ENCODE measurements at places on chromosomes 3 and 15.

- no peak for DNase-seq
Measured at GRCh38 chr3:52831500-52832301, 1.2 kb upstream of the ITIH4 start.

DNA sequence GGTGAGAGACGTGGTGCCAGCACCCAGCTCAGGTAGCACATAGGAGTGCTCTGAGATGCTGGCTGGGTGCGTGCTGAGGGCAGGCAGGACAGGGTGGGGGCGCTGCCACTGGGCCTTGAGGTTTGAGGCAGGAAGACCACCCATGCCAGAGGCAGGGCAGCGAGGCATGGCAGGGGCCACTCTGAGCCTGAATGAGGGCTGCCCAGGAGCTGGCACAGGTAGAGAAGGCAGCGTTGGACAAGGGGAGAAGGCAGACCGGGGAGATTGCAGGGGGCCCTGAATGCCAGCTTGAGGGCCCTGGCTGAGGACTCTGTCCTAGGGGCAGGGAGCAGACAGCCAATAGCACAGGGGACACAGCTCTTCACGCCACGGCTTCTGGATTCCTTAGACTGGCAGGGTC lies 50.2 kb downstream of the ADAMTS7 start:
- DNase-seq: no peak

GRCh38 chr15:82106679-82107078 lies 60.9 kb upstream of the MEX3B start:
- DNase-seq: no peak

- DNase-seq: no peak
Measured at GRCh38 chr15:88019656-88020055, 236.9 kb downstream of the NTRK3 start.

DNA sequence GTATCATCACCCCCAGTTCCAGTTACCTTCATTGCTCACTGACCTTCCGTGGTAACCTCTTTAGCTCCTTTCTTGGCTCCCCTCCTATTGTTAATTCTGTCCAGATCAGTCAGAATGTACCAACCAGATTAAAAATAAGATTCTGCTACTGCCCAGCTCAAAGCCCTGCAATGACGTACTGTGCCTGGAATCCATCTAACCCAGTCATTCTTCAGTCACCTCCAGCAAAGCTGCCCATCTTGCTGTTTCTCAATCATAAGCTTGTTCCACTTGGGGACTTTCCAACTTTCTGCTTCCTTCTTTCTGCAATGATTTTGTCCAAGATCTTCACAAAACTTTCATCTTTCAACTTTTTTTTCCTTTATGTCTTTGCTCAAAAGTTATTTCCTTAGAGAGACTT lies 512.0 kb upstream of the ZNF385D start:
- DNase-seq: no peak

GRCh38 chr3:39343076-39343717 lies 13.7 kb downstream of the CCR8 start:
- DNase-seq: no peak

DNA sequence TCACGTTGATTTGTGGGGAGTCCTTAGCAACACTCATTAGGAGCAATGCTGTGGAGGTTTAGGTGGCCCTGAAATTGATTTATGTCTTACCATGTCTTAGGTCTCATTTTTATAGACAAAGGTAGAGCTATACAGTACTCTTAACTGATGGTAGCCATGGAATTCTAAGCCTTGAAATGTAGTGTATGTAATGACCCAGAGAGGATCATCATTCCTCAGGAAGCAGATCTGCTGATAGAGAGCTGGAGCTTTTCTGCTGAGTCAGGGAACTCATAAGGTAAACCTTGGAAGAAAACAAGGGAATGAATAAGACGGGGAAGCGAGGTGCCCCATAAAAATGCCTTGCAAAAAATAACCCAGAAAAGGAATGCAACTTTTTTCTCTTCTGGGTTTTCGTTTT lies 34.0 kb upstream of the ZNF639 start:
- DNase-seq: no peak

GRCh38 chr3:7504886-7505775 lies 644.2 kb downstream of the GRM7 start:
- no peak for DNase-seq

GRCh38 chr3:36904641-36905040 lies 40.2 kb downstream of the TRANK1 start:
- no peak for DNase-seq

DNA sequence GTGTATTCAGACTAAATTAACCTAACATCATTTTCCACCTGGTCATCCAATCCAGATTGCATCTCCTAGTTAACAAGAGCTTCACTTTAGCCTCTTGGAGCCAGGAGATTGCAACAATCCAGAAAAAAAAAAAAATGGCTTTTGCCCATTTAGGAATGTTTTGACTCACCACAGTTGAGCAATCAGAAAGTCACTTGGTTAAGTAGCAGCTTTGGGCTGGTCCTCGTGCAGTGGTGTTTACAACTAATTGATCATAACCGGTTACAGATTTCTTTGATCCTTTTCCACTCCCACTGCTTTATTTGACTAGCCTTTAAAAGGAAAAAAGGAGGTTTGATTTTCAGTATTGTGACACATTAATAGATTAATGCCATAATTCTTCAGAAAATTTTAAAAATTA lies 688.8 kb upstream of the CCDC54 start:
- DNase-seq: no peak

GRCh38 chr3:51819709-51820406 lies 40.8 kb upstream of the IQCF6 start:
- no peak for DNase-seq

- DNase-seq: no peak
Measured at GRCh38 chr15:31476236-31476810, 149.7 kb downstream of the KLF13 start.

DNA sequence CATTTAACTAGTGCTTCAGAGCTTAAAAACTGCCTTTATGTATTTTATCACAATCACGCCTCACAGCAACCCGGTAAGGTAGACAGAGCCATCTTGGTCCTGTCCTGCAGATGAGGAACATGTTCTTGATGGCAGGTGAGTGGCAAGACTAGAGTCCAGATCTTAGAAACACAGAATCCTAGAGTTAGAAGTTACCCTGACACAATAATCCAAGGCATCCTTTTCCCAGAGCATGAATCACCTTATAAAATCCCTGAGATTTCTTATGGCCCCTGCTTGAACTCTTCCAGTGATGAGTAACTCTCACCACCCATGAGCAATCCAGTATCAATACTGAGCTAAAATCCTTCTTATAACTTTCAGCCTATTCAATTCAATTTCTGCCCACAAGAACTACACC lies 16.9 kb downstream of the POPDC2 start:
- no peak for DNase-seq

DNA sequence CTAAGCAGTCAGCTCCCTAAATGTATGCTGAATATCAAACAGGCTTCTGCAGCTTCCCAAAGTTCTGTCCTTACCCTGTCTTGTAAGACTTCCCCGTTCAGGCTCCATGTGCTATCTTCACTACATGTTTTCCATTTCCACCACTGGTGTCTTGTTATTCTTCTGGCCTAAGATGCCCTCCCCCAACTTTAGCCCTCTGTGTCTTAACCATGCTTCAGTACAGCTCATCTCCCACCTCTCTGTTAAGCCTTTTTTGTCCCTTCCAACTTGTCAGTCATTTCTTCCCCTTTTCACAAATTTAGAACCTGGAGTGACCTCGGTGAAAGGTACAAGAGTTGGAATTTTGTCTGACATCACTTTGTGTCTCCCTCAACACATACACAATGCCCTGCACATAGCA lies 151.7 kb upstream of the TBL1XR1 start:
- DNase-seq: no peak

DNA sequence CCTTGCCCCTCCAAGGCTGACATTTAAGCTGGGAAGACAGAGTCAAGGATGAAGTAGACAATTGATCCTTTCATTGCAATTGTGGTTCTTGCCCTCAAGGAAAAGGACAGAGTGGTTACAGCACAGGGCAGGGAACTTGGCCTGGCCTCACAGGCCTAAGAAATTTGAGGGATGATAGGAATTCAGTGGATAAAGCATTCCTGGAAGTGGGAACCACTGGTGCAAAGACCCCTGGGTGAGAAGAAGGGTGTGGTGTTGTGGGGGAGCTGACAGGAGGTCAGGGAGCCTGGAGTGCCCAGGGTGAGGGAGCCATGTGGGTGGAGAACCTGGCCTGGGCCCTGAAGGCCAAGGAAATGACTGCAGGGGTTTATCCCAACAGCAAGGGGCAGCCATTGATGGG lies 287.4 kb downstream of the UACA start:
- no peak for DNase-seq

DNA sequence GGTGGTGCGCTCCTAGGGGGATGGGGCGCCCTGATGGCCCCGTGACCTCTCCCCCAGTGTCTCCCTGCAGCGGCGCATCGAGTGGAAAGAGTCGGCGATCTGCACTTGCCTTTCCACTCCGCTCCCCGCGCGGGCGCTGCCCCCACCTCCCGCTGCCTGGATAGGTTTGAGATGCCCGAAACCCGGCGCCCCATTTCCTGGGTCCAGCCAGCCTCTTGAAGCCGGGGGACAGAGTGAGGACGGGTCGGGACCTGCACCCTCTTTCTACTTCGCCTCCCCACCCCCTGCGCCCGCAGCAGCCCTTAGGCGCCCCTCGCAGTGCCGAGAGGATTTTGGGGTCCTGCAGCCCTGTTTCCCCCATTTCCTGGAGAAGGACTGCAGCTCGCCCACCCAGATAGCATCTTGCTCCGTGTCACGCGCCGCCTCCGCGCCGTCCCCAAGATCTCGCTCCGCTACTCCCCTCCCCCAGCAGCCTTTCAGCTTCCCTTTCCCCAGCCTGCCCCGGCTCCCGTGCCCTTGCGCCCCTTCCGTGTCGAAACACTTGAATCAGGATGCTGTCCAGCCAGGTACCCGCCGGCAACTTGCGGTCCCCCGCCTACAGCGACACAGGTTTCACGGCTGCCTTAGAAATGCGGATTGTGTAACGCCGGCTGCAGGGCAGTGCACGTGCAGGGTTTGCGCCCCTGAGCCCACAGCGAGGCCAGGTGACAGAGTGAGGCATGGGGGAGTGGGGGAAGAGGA lies 519 bp downstream of the ABHD6 start:
- no peak for DNase-seq

DNA sequence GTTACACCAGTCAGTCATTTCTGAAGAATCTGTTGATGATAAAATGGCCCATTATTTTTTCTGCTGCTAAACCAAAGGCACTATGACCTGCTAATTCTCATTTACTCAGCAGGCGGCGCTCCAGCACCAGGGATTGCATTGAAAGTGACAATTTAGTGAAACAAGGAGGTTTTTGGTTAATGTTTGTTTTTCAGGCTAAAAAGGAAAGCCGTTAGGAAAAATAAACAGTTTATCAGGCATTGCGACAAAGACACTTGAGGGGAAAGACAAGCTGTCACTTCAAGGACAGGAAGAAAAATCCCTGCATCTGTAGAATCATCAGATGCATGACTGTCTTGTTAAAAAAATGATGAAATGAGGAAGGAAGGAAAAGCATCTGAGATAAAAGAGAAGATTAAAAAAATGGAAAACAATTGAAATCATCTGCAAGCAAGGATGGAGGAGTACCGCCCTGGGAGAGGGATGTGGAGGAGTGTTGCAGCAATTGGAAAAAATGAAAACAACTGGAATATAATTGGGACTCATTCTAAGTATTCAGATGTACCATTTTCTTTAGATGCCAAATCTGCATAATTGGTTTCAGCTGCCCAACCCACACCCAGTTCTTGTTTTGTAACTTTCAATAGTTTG lies 54.0 kb downstream of the NR1D2 start:
- DNase-seq: no peak

DNA sequence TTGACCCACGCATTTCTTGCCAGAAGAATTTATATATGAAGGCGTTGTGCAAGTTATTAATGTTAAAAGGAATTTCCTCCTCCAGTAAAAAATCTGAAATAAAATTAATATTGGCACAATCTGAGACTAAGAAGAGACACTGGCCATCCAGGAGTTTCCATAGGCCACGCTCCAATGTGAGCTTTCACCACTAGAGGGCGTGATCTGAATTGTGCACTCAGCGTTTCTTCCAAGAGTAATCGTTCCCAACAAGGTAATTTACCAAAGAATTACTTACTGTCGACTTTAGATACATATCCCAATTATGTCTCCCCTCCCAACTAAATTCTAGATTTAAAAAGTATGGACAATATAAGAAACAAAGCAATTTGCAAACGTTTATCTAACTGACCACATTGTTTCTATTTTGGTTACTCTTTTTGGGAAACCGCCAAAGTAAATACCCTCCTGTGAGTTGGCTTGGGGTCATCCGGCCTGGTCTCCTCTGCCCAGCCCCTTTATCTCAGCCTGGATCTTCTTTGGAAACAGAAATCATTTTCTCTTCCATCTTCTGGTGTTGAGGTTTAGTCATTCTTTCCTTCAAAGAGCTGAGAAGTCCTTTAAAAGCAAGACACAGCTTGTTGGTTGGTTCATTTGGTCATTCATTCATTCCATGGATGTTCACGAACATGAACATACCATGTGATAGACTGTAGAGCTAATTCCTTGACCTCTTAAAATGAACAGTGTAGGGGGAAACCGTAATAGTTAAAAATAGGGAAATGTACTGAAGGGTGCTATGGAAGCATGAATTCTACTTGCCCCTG lies 26.2 kb downstream of the POLR2M start:
- DNase-seq: no peak

DNA sequence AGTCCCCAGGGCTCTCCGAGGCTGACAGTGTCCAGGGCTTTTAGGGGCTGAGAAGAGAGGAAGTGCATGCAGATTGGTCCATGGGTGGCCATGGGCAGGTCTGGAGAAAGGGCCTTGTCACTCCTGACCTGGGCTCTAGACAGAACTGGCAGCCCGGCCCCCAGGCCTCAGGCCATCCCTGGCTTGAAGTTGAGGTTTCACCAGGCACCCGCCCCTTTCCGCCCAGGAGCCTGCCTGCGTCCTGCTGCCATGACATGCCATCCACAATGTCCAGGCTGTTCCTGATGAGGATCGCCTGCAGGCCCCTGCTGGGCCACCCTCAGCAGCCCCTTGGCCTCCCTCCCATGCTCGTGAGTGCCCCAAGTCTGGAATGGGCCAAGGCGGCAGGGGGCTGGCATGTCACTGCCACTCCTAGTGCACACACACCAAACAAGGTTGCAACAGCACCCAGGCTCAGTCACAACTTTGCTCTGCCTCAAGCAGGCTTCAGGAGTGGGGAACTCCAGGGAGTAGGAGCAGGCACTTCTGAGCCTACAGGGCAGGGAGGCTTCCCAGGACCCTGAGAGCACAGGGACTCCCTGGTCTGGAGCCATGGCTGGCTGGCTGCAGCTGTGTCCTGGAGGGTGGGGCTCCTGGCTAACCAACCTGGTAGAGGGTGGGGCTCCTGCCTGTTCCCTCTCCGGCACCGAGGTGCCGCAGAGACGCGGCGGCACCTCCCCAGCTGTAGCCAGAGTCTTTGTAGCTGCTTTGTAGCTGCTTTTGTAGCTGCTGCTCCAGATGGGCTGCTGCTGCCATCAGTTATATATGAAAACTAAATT lies 1457.1 kb upstream of the GBE1 start:
- no peak for DNase-seq

- DNase-seq: no peak
Measured at GRCh38 chr3:162034368-162034767, 537.8 kb downstream of the OTOL1 start.

DNA sequence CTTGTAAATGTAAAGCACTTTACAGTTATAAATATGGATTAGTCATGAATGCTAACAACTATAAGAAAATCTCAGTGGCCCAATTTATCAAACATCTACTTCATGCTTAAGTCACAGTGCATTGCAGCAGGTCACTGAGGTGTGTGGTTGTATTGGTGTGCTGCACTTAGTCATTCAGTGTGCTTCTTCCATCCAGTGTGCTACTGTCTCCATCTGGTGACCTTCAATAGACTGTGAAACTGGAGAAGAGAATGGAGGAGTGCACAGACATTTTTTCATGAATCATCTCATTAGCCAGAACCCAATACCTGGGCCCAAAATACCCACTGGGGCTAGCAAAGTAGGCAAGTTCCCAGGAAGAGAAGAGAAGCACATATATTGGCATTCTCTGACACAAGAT lies 199.6 kb downstream of the SHOX2 start:
- no peak for DNase-seq

Data from activated T-helper 1 cell treated with anti-CD3 and anti-CD28 coated beads, Interleukin-2, amount 50 U/mL, for 16 hours (primary cell).